ENCODE measurements at places on chromosomes 12 and 14.

DNA sequence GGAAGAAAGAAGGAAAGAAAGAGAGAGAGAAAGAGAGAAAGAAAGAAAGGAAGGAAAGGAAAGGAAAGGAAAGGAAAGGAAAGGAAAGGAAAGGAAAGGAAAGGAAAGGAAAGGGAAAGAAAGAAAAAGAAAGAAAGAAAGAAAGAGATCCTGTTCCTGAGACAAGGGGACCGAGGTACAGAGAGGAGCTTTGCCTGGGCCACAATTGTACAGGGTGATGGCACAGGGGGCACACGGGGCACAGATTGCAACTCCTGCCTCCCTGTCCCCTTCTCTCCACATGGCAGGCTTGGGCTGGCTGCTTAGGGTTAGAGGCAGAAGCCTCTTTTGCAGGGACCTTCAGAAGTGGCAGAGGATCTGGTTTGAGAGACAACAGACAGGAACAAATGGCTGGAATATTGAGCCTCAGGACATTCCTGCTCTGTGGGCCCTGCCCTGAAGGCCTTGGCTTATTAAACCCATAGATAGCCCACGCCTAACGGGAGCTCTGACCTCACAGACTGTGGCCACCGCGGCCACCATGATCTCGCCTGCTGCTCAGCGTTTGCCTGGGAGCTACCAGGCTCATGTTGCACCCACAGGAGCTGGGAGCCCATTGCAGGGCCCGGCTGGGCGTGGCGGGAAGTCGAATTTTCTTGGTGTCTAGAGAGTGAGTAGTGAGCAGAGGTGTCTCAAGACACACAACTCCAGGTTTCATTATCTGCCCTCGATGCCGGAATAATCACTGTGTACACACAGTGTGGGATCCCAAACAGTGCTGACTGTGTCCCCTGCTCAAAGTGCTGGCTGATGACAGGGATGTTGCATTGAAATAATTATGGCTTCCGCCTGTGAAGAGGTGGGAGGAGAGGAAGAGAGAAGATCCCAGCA, 147.9 kb upstream of the NCOR2 start:
- peak; percentile 22 for DNase-seq

- no peak for DNase-seq
Measured at GRCh38 chr14:101797856-101798255, 36.3 kb downstream of the PPP2R5C start.

DNA sequence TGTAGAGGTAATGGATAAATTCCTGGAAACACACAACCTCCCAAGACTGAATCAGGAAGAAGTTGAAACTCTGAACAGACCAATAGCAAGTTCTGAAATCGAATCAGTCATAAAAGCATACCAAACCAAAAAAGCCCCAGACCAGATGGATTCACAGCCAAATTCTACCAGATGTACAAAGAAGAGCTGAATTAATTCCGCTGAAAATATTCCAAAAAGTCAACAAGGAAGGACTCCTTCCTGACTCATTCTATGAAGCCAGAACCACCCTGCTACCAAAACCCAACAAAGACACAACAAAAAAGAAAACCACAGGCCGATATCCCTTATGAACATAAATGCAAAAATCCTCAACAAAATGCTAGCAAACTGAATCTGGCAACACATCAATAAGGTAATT, 81.5 kb downstream of the SLC38A4 start:
- no peak for DNase-seq

DNA sequence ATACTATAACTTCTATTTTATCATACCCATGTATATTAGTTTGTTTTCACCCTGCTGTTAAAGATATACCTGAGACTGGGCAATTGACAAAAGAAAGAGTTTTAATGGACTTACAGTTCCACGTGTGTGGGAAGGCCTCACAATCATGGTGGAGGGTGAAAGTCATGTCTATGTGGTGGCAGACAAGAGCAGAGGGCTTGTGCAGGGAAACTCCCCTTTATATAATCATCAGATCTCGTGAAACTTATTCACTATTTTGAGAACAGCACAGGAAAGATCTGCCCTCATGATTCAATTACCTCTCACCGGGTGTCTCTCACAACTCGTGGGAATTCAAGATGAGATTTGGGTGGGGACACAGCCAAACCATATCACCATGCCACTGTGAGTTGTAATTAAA, 135.8 kb downstream of the SYNE2 start:
- DNase-seq = no peak

- no peak for DNase-seq
Measured at GRCh38 chr12:12017798-12018197, 52.9 kb upstream of the BCL2L14 start.

DNA sequence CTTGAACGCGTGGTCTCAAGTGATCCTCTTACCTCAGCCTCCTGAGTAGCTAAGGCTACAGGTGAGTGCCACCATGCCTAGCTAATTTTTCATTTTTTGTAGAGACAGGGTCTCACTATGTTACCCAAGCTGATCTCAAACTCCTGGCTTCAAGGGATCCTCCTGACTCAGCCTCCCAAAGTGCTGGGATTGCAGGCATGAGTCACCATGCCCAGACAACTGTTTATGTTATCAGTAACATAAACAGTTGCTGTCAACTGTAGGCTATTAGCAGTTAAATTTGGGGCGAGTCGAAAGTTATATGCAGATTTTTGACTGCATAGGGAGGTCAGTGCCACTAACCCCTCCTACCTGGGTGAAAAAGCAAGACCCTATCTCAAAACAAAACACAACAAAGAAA, 26.2 kb upstream of the LRRK2 start:
- no peak for DNase-seq

DNA sequence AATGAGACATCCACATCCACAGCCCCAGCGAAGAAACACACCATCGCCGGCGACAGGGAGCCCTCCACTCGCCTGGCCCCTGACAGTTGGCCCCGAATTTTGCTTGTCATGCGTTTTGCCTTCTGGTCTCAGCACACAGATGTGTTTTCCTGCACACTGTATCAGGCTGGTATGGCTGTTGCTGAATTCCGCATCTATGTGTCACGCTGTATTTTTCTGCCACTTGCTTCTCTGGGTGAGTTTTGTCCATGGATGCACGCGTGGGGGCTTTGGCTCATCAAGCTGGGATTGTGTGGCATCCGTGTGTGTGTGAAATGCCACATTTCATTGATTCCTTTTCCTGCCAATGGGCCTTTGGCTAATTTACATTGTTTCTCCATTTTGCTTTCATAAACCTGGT, 26.5 kb downstream of the ARL6IP4 start:
- DNase-seq = no peak

DNA sequence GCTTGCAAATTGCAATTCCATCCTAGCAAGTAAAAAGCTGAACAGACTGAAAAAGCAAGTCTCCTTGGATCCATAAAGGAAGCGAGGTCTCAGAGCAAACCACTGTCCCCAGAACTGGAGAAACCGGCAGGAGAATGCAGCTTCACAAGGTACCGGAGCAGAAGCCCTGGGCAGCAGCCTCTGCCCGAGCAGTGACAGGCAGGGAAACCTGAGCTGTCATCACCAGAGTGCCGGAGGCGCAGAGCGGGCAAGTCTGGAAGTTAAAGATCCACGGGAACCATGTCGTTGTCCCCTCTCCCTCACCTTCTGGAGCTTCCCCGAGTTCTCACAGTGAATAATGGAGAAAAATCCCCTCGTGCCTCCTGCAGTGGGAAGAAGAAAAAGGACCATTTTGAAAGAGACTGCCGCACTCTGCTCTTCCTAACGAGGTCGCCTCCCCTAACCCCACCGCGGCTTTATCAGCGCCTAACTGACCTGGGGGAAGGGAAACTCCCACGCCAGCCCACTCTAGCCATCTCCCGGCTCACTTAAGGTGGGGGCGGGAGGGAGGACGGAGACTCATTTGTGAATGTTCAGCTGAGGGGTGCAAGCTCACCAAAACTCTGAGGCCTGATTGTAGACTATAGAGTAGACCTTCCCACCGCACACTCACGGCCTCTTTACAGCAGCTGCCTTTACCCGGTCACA, 27.8 kb downstream of the FBXL14 start:
- no peak for DNase-seq

DNA sequence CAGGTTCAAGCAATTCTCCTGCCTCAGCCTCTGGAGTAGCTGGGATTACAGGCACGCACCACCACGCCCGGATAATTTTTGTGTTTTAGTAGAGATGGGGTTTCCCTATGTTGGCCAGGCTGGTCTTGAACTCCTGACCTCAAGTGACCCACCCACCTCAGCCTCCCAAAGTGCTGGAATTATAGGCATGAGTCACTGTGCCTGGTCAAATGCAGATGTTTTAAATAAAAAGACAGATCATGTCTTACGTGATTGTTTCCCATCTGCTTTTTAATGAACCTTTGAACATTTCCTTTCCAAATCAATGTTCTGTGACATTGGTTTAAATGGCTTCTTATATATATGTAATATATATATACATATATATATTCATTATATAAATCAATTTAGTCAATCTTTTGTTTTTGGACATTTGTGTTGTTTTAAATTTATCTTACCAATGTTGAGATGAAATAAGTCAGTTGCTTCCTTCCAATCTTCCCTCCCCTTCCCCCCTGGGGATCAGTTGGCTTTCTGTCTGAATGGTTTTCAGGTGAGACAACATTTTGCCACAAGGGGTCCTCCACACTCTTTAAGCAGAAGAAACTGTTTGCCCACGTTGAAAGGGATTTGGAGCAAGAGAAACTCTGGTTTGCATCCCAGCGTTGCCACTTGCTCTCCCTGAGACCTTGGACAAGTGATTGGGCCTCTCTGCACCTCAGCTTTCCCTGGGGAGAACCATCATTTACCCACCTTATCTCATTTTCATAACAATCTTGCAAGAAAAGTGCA, 47.6 kb upstream of the RBM19 start:
- DNase-seq = peak; percentile 18

GRCh38 chr14:47300796-47301195, 374.6 kb downstream of the MDGA2 start:
- DNase-seq = no peak

DNA sequence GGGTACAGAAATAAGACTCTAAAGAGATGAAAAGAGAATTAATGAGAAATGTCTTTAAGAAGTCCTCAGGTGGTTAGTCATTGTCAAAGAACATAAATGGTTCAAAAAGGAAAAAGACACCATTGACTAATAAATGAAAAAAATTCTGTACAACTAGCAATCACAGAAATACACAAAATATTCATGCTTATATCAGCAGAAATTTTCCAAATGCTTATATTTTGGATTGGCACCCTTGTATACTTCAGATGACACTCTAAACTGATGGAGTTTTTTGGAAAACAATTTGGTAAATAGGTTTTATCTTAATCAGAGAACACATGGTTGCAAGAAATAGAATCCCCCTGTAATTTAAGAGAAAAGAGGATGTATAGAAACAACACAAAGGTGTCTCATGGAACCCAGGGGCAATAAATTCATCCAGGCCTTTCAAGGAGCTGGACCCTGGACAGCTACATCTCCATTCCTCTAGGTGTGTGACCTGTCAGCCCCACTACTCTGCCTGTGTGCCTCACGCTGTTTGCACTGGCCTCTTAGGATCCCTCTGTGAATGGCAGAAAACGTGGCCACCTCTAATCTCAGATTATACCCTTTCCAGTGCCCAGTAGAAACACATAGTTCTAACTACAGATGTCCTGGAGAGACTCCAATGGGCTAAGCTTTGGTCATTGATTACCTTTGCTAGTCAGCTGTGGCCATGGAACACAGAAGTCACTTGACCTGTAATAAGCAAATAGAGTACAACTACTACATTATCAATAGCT, 110.2 kb downstream of the FGD4 start:
- DNase-seq = no peak

DNA sequence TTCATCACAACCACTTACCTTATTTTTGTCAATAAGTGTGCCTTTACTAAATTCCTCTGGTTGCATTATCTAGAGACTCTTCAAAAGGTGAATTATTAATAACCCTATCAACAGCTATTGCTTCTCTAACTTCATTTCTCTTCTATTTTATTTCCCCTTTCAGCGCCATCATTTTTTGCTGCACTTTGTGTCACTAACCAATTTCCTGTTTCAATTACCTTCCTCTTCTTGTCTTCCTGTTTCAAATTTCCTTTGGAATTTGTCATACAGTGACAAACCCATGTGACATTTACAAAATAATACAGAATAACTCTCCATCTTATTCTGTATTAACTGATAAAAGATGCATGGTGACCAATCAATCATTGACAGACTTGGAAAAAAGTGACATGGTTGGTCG, 12.2 kb upstream of the CLEC2A start:
- DNase-seq = no peak

DNA sequence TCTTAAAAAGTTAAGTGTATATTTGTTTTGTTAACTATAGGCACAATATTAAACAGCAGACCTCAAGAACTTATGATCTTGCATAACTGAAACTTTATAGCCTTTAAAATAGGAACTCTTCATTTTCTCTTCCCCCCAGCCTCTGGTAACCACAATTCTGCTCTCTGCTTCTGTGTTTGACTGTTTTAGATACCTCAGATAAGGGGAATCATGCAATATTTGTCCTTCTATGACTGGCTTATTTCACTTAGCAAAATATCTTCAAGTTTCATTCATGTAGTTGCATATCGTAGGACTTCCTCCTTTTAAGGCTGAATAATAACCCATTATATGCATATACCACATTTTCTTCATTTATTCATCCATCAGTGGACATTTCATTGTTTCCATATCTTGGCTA, 131.3 kb downstream of the PTPRO start:
- DNase-seq = no peak

DNA sequence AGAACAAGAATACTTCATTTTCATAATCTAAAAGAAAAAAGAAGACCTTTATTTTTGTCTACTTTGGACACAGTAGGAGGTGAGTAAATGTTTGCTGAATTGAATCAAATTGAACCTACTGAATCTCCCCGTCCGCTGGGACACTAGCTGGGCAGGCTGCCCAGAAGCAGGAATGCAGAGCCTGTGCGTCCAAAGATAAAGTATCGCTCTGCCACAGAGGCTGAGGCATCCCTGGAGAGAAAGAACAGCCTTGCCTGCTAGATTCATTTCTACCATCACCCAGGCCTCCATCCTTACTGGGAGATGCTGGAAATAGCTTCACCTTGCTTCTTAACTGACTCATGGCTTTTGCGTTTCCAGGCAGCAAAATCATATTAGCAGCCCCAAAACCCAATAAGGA, 64.1 kb upstream of the TSPAN11 start:
- no peak for DNase-seq

DNA sequence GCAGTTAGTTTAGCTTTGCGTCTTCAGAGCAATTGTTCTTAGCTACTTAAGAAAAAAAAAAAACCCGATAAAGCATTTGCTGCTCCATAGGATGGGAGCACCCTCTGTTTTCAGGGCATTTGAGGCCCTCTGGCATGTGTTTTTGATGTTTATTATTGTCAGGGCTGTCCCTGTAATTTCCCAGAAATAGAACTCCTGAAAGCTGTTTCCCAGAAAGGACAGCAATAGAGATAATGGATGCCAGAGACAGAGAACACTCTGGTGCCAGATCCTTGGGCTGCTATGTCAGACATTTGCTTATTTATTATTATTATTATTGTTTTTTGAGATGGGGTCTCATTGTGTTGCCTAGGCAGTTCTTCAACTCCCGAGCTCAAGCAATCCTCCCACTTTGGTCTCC, 201.3 kb downstream of the ALG10 start:
- DNase-seq = no peak

Data from RWPE1 (cell line).